NK-92 treated with Interleukin-12 subunit alpha and Interleukin-12 subunit beta, amount 100 ng/mL, for 24 hours (cell line): ENCODE measurements at places on chromosomes 3 and 15.

DNA sequence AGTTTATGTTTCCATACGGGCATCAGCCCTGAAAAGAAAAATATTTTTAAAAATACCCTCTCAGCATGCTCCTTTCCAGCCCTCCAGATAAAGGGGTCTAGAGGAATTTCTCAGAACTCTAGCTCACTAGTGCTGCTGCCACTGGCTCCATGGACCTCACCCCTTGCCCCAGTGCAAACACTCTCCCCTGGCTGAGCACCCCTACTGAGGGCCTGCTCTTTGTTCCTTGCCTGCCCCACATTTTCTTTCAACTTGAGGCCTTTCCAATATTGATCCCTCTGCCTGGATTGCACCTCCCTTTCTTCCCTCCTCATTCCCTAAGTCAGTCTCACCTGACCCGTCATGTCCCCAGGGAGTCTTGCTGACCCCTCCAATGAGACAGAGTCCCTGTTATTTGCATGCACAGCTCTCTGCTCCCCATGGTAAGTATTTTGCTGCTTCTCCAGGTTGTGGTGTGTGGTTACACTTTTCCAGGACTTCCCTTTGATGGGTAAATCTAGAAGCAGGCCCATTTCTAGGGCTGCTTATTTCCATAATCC lies 196.5 kb downstream of the EPHB1 start:
- DNase-seq: no peak

GRCh38 chr15:59521443-59521842 lies 83.5 kb downstream of the FAM81A start:
- DNase-seq: no peak

DNA sequence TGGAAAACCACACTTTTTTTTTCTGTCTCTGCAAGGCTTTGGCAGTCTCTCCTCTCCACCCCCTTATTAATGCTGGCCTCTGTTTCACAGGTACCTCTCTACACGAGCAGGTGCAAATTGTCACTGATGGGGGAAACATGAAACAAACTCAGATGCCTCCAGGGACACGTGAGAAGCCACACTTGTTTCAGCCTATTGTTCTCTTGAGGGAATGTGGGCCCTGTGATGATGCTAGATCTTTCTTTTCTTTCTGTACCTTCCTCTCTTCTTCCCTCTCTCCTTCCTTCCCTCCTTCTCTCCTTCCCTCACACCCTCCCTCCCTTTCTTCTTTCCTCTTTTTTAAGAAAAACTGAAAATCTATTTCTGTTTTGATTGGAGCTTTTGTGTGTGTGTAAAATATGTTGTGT lies 5.7 kb upstream of the BLM start:
- DNase-seq: no peak

DNA sequence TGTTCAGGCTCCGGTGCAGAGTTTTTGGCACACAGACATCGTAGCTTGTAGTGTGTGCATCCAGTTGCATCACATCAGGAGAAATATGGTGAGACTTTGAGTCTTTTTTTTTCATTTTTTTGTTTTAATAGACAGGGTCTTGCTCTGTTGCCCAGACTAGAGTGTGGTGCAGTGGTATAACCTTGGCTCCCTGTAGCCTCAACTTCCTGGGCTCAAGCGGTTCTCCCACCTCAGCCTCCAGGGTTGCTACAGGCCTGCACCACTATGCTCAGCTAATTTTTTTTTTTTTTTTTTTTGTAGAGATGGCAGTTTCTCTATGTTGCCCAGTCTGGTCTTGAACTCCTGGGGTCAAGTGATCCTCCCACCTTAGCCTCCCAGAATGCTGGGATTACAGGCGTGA lies 51.1 kb upstream of the TEX264 start:
- no peak for DNase-seq

GRCh38 chr15:57769266-57769665 lies 62.8 kb downstream of the POLR2M start:
- no peak for DNase-seq
